ENCODE measurements at places on chromosomes 12 and 14. TPM values are rescaled to one million over a fixed set of nuclear protein-coding genes. Genes with fewer than 3 reads are reported as not detected.

DNAH10 gene
- total RNA-seq = 0.43 TPM

HPD gene
- 2.2 TPM for total RNA-seq

WNT1 gene
- total RNA-seq = not detected

STAC3 gene
- total RNA-seq = 0.14 TPM

INSM2 gene
- not detected for total RNA-seq

GDF3 gene
- total RNA-seq = not detected

PZP gene
- not detected for total RNA-seq
